ENCODE measurements at places on chromosomes 13 and 19.

GRCh38 chr13:51417716-51418115 lies 35.1 kb downstream of the INTS6 start:
- DNase-seq: no peak

GRCh38 chr13:30806784-30807183 lies 71.4 kb downstream of the ALOX5AP start:
- DNase-seq: no peak

- peak; percentile 89 for DNase-seq
These were observed 31.9 kb downstream of the PTPRS start for GRCh38 chr19:5308451-5309437.

GRCh38 chr19:55486971-55487923 lies 989 bp upstream of the SSC5D start:
- peak; percentile 23 for DNase-seq

GRCh38 chr19:16180611-16181010 lies 4.6 kb upstream of the FAM32A start:
- no peak for DNase-seq

DNA sequence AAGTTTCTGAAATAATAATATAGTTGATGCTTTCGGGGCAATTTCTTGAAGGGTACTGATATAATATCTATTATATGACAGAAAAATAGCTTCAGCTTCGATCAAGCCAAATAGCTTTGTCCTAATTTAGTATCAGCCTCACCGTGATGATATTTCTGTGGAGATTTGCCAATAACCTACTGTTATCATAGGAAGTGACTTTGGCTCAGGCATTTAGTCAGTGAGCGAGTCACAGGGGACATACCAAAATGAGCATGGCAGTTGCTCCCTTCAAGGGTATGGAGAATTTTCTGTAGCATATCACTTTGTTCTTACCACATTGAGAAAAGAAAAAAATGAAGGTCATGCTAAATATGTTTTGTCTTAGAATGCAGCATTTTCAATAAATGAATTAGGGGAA lies 767.6 kb upstream of the SLITRK1 start:
- no peak for DNase-seq

- no peak for DNase-seq
These were observed 18.4 kb downstream of the TMEM150B start for GRCh38 chr19:55306712-55307111.

DNA sequence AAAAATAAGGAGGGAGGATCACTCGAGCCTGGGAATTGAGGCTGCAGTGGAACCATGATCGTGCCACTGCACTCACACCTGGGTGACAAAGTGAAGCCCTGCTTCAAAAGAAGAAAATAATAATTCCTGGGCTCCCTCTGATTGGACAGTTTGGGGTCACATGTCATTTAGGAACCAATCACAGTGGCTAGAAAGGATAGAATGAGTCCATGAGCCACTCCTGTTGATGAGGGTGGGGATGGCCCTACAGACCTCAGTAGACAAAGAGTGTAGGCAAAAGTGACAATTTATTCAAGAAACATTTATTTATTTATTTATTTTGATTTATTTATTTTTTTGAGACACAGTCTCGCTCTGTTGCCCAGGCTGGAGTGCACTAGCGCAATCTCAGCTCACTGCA lies 26.8 kb upstream of the ADGRE5 start:
- no peak for DNase-seq

- DNase-seq: peak; percentile 25
These were observed 89.4 kb downstream of the DPF1 start for GRCh38 chr19:38134540-38135149.

DNA sequence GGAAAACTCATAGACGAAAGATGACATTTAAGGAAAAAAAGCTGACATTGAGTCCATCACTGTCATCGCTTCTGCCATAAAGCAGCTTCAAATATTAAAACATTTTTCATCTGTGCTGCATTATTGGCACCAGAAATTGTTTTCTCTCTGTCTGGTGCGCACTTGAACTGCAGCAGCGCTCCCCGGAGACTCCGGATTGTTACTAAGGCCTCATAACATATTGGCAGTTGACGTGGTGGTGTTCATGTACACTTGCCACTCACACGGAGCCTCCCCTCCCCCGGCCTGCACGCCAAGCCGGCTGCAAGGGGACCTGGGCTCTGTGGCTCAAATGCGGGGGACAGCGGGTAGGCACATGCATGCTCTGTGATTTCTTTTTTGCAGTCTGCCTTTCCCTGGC lies 203.2 kb downstream of the TSHZ3 start:
- no peak for DNase-seq

GRCh38 chr19:8336660-8337059 lies 6.4 kb downstream of the KANK3 start:
- DNase-seq: no peak

GRCh38 chr19:17052439-17052838 lies 22.8 kb downstream of the HAUS8 start:
- no peak for DNase-seq

GRCh38 chr13:114019367-114019766 lies 45.5 kb upstream of the C13orf46 start:
- no peak for DNase-seq

DNA sequence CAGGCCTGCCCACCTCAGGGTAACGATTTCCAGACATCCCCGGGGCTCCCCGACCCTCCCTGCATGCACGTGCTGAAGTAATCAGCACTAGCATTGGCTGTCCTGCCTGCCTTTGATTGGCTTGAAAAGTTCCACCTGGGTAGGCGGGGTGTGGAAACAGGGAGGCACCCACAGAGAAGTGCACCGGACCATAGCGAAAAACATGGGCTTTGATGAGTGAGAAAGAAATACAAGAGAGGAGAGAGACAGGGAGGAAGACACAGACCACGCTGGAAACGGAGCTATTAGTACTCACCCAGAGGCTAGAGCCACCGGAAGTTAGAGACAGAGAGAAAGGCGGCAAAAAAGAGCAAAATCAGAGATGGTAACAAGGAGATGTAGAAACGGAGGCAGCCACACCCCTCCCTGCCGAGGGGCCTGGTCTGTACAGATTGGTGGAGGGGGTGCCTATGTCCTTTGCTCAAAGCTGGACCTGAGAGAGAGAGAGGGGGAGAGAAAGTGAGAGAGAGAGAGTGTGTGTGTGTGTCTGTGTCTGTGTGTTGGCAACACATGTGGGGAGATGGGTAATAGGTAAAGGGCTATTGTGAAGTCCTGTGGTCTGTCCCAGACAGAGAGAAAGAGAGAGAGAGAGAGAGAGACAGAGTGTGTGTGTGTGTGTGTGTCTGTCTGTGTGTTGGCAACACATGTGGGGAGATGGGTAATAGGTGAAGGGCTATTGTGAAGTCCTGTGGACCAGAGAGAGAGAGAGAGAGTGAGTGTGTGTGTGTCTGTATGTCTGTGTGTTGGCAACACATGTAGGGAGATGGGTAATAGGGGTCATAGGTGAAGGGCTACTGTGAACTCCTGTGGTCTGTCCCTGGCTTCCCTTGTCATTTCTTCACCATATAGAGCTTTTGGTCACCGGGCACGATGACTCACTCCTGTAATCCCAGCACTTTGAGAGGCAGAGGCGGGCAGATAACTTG lies 2.9 kb downstream of the CGB3 start:
- DNase-seq: no peak

GRCh38 chr19:3612901-3613741 lies 6.4 kb upstream of the TBXA2R start:
- DNase-seq: no peak

GRCh38 chr19:2653710-2654707 lies 48.5 kb downstream of the GNG7 start:
- DNase-seq: no peak

DNA sequence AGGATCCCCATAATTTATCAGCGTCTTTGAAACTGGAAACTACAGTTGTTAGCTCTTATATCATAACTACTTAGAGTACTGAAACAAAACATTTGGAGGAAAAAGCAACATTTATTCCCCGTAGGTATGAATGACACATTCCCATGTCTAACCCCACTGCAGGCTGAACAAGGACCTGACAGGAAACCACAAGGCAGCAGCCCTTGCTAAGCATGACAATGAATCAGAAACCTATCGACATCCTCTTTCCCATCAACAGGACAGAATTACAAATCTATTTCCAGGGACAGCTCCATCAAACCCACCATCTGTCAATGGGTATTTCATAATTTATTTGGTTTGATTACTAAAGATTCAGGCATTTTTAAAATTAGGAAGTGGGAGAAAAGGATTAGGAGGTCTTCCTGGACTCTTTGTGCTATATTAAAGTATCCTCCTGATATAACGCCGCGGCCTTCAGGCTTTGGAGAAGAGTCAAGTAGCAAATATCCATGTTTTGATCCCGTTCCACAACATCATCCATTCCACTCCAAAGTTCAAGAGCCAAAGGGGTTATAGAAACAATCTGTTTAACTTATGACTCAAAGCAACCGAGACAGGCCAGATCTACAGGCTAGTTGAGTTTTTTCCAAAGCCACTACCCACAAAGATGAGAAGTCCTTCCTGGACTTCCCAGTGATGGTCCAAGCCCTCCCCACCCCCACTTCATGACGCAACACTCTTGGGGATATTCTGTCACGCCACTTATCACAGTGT lies 51.1 kb downstream of the FAM216B start:
- DNase-seq: no peak

- DNase-seq: no peak
These were observed 16.9 kb downstream of the GPC6 start for GRCh38 chr13:93243375-93244063.

DNA sequence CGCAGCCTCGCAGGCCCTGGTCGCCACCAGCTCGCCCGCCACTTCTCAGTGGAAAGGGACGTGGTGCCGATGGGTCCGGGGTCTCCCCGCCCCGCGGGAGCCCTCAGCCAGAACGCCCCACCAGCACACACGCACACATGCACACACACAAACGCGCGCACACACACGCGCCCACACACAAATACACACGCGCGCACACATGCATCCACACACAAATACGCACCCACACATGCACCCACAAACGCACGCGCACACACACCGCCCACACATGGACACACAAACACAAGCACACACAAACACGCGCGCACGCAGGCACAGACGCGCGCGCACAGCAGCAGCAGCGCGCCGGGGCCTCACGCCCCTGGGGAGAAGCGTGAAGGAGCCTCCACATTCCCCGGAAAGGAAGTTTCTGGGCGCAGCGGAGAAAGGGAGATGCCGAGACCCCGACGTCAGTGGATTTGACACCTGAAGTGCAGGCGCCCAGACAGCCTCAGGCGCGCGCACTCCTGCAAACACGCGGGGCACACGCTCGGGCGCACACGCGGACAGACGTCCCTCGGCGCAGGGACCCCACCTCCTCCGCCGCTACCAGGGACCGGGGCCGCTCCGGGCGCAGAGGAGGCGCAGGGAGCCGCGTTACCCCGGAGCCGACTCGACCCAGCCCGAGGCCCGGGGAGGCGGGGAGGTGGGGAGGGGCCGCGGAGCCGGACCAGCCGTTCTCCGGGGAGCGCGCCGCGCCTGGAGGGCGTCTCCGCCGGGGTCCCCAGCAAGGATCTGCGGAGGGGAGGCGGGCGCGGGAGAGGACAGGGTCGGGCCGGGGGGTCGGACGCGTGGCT lies 622 bp downstream of the RASA3 start:
- no peak for DNase-seq

DNA sequence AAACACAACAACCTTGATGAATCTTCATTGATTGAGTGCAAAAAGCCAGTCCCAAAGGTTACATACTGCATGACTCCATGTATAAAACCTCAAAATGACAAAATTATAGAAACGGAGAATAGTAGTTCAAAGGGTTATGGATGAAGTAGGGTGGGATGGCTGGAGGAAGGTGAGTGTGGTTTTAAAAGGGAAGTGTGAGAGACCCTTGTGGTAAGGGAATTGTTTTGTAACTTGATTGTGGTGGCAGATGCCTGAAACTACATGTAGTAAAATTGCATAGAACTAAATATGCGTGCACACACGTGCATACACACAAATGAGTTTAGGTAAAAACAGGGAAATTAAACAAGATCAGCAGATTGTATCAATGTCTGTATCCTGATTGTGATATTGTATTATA lies 340.7 kb downstream of the MTUS2 start:
- DNase-seq: no peak

GRCh38 chr13:87274209-87274819 lies 396.9 kb upstream of the SLITRK5 start:
- no peak for DNase-seq
